ENCODE measurements at places on chromosomes 12 and 14. TPM values are rescaled to one million over a fixed set of nuclear protein-coding genes. Genes with fewer than 3 reads are reported as not detected.
A peak's percentile ranks its signal among the peaks of the same experiment; 100 is the strongest.

LYZ gene
- polyA plus RNA-seq: 27.3 TPM

GLIPR1L1 gene
- polyA plus RNA-seq: 0.20 TPM

TAS2R7 gene
- polyA plus RNA-seq: not detected

CLEC1A gene
- polyA plus RNA-seq: 2.9 TPM

CLEC4D gene
- polyA plus RNA-seq: 0.23 TPM

BICDL1 gene
- 4.9 TPM for polyA plus RNA-seq

KLRC3 gene
- not detected for polyA plus RNA-seq

ZDHHC22 gene
- polyA plus RNA-seq: 0.87 TPM

KIF21A gene
- 5.6 TPM for polyA plus RNA-seq

STYK1 gene
- polyA plus RNA-seq: 0.13 TPM

GLT1D1 gene
- polyA plus RNA-seq: 1.6 TPM

C3AR1 gene
- polyA plus RNA-seq: 3.3 TPM

PHC1 gene
- polyA plus RNA-seq: 36.3 TPM

GRCh38 chr12:132888852-132889251 is 1.4 kb upstream of the CHFR start:
- DNase-seq: no peak

DNA sequence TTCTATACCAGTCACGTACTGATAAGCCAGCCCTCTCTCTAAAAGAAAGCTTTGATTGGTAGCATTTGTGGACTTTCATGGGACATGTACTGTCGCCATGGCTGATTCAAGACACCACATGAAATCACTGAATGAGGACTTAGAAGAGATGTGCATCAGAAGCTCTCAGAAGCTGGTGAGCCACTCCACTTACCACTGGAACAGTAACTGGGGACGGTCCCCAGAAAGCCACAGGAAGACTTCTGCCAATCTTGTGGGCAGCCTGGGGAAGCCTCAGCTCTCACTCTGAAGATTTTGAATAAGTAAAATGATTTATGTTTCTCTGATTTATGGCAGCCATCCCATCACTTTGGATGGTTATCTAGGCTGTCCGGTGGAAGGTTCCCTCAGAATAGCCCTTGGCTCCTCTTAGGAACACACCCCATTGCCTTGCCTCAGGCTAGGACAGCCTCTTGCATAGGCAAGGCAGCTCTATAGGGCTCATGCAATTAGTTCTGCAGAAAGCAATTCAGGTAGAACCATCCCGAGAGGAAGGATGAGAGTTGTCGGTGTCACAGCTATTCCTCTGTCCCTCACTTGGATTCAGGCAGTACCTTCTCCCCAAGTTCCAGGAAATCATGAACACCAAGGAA is 9.8 kb downstream of the DHRS1 start:
- DNase-seq: no peak

GRCh38 chr14:70722418-70722817 is 80.7 kb downstream of the TTC9 start:
- DNase-seq: no peak

- DNase-seq: no peak
These were observed 27.2 kb upstream of the NINJ2 start for GRCh38 chr12:690466-690865.

DNA sequence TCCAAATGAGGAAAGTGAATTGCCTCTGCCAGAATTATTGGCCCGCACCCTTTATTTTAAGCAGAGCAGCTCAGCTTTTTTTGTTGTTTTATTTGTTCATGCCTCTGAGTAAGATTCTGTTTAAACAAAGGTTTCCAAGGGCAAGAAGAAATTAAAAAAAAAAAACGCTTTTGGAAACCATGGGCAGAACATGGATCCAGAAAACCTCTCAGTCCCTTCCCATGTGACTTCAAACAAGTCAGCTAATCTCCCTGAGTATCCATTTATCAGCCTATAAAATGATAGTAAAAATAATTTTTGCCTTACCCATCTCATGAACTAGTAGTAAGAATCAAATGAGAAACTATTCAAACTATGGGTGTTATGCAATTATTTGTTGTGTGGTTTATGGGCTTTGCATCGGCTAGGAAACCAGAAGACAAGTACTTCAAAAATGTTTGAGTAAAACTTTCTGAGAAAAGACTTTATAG is 27.6 kb downstream of the KITLG start:
- no peak for DNase-seq

- no peak for DNase-seq
These were observed 82.5 kb downstream of the MED13L start for GRCh38 chr12:116194935-116195431.

- no peak for DNase-seq
These were observed 20.8 kb downstream of the TNFAIP2 start for GRCh38 chr14:103144085-103144484.

DNA sequence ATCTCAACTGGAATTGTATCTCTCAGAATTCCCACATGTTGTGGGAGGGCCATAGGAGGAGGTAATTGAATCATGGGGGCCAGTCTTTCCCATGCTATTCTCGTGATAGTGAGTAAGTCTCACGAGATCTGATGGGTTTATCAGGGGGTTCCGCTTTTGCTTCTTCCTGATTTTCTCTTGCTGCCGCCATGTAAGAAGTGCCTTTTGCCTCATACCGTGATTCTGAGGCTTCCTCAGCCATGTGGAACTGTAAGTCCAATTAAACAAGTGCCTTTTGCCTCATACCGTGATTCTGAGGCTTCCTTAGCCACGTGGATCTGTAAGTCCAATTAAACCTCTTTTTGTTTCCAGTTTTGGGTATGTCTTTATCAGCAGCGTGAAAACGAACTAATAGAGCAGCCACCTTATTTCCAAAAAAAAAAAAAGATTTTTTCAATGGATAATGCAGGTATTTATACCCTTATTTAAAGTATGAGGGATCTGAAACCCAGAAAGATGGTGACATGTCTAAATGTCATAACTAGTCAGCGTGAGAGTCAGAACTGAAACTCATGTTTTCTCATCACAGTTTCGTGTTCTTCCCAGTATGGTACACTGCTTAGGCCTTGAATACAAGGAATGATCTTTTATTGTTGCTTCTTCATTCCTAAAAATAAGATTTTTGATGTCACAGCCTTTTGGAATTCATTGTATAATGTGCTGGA is 89.6 kb downstream of the ERC1 start:
- no peak for DNase-seq

DNA sequence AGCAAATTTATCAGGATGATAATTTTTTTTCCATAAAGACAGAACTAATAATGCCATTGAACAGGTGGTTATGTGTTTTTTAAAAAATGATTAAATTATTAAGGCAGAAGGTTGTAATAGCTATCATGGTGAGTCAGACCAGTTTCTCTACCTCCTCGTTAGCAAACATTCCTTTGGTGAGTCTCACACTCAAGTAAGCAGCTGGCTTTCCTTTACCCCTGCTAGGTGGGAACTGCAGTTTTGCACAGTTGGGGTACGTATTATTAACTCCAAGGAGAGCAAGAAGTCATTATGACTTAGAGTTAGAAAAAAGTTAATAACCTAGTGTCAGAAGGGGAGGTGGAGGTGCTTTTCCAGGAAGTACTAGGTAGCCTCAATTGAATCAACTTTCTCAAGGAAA is 165.3 kb downstream of the SNAPC1 start:
- DNase-seq: no peak

GRCh38 chr14:56273951-56274350 is 155.7 kb downstream of the PELI2 start:
- no peak for DNase-seq

DNA sequence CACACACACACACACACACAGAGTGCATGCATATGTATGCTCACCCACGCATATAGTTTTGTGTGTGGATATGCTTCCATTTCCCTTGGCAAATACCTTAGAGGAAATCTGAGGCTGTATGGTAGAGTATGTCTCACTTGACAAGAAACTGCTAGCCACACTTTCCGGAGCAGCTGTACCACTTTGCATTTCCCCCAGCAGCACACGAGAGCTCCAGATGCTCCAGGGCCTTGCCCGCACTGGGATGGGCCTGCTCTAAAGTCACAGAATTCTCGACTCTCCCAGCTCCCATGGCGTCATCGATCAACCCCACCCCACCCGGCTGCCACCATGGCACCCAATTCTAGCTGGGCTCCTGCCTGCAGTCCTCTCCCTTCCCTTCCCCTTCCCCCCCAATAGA is 21.9 kb downstream of the CLMN start:
- no peak for DNase-seq

- no peak for DNase-seq
These were observed 524.8 kb upstream of the STXBP6 start for GRCh38 chr14:25574628-25575325.

DNA sequence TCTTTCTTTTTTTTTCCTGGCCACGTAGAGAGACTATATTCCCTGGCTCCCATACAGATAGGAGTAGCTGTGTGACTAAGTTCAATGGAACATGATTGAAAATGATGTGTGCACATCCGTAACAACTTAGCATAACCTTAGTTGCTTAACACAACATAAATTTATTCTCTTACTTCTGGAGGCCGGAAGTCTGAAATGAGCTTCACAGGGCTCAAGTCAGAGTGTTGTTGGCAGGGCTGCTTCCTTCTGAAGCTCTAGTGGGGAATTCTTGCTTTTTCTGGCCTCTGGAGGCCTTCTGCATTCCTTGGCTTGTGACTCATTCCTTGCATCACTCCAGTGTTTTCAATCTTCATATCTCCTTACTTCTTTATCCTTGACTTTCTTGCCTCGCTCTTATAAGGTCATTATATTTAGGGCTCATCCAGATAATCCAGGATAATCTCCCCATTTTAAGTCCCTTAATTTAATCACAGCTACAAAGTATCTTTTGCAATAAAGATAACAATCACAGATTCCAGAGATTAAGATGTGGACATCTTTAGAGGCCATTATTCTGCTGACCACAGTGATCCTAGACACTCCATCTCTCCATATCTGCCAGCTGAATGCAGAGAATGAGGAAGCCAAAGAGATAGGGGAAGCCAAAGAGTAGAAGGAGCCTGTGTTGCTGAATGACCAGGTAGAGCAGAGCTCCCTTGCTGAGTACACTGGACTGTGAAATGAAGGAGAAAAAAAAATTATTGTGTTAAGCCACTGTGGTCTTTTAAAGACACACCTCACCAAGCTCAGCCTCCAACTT is 21.0 kb upstream of the SNX6 start:
- DNase-seq: no peak

- no peak for DNase-seq
These were observed 234.5 kb upstream of the SSTR1 start for GRCh38 chr14:37972941-37973887.

GRCh38 chr14:99317231-99318090 is 45.5 kb upstream of the BCL11B start:
- DNase-seq: no peak

- no peak for DNase-seq
These were observed 10.0 kb upstream of the KRT82 start for GRCh38 chr12:52415870-52416750.

- DNase-seq: no peak
These were observed 86.0 kb downstream of the RFLNA start for GRCh38 chr12:124380796-124381455.

GRCh38 chr12:111312016-111312415 is 56.9 kb downstream of the PHETA1 start:
- DNase-seq: no peak

DNA sequence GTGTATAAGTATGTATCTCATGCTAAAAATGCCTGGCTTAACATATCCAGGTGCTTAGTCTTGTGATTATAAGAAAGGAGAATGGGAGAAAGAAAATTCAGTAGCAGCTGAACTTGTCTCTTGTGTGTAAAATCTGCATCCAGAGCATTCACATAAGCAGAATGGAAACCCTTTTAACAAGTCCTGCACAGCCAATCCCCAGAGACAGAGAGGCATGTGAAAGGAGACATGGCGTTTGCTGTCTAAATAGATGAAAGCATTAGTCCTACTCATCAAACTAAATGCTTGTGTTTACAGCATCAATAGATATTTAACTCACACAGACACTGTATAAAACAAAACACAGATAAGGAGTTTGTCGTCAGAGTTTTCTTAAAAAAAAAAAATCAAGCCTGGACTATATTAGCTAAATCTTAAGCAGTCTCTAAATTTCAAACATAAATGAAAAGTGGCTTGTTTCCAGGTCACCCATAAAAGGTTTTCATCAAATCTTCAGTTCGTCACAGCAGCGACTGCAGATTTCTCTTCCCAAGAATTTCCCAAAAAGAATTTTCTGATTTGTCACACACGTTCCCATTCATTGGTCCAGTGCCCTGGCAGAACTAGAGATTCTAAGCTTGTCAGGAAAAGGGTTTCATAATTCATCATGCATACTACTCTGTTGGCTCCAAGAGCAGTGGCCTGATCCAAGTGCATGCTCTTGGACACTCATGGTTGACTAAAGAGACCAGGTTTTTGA is 249.2 kb downstream of the BTG1 start:
- peak; percentile 28 for DNase-seq

DNA sequence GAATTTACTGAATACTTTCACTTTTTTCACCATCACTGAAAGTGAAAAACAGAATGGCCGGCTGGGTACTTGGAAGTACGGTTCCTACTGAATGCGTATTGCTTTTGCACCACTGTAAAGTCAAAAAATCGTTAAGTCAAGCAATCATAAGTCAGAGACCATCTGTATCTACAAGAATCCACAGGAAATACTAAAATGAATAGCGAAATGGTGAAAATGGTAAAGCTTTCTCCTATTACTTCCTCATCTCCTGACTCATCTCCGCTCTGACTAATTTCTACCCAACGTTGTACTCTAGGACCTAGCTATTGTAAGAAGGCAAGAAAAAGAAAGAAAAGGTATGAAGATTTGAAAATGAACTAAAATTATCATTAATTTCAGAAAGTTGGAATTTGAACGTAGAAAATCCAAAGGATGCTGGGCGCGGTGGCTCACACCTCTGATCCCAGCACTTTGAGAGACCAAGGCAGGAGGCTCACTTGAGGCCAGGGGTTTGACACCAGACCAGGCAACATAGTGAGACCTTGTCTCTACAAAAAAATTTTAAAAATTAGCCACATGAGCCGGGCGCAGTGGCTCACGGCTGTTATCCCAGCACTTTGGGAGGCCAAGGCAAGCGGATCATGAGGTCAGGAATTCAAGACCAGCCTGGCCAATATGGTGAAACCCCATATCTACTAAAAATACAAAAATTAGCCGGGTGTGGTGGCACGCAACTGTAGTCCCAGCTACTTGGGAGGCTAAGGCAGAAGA is 5.3 kb upstream of the CDCA4 start:
- no peak for DNase-seq

GRCh38 chr14:33230021-33230420 is 291.3 kb downstream of the NPAS3 start:
- DNase-seq: no peak

All from forelimb muscle (tissue), 1 donor.